Omental fat pad (tissue), 4 donors: ENCODE measurements at places on chromosomes 3 and 15.

DNA sequence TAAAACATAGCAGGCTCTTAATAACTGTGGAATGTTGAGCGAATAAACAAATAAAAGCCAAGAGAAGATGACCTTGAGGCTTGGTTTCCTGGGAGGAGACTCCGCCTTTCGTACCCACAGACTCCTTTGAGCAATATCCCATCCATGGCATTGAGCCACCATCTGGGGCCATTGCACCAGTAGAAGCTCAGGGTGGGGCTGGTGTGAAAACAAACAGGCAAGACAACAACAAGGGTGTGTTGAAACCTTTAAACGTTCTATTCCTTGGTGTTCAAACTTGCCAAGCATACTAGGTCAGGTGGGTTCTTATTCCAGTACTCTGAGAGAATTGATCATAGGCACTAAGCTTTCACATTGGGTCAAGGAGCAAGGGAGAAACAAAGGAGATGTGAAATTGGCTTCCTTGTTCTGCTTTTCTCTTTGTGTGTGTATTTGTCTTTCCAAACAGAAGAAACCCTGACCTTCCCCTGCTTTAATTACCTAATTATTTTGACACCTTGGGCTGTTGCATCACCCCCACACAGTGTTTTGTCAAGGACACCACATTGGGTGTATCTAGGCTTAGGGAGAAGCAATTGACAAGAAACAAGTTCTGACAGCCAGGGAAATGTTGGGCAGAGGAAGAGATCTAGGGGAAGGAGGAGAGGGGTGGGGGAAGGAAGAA, 105.1 kb upstream of the BCL6 start:
- DNase-seq: no peak

DNA sequence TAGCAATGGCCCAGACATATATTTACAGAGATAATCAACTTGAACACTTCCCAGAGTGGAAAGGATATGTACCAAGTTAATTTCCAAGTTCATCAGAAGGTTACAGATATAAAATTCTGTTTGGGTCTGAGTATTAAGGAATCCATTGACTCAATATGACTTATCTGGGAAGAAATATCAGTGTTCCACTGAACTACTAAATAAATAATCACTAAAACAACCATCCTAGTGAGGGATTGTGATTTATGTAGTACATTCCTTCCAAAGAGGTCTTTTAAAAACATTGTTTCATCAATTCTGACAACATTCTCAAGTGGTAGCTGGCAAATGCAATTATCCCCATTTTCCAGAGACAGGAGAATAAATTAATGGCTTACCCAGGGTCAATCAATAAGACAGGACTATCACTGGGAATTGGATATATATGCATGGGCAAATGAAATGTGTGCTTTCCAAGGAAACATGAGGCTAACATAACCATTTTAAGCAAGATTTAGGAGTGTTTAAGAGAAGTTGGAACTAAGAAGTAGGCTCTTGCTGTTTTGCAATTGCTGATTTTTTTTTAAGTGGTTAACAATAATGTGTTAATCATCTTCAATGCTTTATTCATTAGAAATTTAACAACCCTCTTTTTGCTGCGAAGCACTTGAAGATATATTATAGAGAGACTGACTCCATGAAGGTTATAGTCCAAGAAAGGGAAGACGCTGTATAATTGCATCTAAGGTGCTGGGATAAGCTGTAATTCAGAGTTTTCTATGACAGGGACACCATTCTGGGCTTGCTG, 37.9 kb downstream of the SLC9A9 start:
- DNase-seq: no peak

DNA sequence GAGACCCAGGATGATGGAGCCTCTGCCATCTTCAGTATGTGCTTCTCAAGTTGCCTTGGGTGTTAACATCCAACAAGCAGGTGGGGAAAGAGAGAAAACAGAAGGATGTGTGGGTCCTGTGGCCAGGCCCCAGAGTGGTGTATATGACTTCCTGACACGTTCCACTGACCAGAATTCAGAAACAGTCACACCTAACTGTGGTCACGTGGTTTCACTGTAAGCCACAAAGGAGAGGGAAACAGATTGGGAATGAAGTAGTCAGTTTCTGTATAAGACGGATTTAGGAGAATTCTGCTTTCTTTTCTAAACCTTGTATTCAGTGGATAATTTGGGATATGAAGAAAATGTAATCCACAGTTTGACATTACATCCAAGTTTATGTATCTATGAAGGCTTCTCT, 454.1 kb upstream of the IL12A start:
- DNase-seq: no peak

GRCh38 chr3:171264758-171265157, 195.4 kb downstream of the TNIK start:
- no peak for DNase-seq

DNA sequence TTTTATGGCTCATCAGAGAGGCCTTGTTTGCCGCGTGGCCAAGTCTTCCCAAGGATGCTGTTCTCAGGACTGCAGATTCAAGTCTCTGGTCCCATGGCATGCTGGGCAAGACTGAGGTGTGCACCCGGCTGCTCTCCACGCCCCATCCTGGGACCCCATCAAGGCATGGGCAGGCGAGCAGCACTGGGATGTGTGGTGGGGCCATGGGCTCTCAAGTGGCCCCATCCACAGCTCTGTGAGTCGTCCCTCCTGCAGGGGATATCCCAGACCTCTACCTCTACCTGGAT, 13.1 kb upstream of the GP9 start:
- no peak for DNase-seq

- DNase-seq: no peak
Measured at GRCh38 chr3:66098436-66098835, 59.7 kb upstream of the MAGI1 start.

- DNase-seq: no peak
Measured at GRCh38 chr3:20060974-20061685, 20.9 kb downstream of the KAT2B start.

DNA sequence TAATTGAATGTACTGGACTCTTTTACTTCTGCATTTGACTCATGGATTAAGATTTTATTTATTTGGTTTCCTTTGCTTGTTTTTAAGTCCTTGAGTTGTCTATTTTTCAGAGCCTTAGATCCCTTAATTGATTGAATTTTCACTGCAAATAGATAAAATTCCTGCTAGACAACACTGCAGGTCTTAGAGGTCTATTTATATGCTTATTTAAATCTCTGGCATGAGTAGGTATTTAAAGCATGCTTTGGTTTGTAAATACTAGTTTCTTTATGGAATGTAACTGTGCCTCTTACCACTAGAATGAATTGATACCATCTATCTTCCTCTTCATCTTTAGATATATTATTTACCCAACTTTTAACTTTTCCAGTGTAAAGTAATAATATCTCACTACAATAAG, 20.0 kb downstream of the PLSCR5 start:
- no peak for DNase-seq

DNA sequence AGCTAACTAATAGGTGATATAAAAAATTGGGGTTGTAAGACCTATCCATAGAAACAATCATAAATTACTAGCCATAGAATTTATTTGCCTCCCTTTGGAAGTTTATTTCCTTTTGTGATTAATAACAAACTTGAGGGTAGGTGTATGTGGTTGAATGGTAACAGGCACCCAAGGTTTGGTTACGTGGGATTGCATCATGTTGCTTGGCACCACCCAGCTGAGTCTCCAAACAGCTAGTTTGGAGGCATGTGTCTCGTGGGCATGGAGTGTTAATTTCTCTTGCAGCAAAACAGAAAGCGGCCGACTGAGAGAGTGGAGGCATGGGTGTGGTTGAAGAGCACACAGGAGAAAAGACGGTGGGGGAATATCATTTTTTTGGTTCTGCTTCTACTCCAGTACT, 441.4 kb downstream of the CNTN4 start:
- DNase-seq: no peak

DNA sequence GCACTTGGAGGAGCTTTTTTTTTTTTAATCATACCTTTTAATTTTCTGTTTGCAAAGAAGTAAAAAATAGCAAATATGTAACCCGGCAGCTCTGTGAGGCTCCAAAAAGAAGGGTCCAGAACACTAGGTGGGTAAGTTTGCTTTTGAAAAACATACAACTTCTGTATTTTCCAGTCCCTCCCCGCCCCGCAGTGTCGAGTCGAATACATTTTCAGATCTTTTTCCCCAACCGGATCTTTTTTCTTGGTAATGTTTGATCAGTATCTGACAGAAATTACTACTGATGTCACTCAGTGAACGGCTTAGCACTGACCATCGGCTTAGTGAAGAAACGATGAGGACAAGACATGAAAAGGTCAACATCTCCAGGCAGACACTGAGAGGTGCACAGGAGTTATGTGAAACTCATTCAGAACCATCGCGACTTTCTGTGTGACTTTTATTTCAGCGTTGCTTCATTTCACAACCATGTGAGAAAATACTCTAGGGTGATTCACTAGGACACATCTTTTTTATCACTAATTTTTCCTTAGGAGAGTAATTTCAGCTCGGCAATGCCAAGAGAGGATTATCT, 11.0 kb downstream of the ISL2 start:
- DNase-seq: no peak

GRCh38 chr3:27528791-27529190, 44.6 kb upstream of the SLC4A7 start:
- no peak for DNase-seq

- no peak for DNase-seq
Measured at GRCh38 chr3:153848702-153849101, 272.5 kb upstream of the ARHGEF26 start.

GRCh38 chr3:190810957-190811356, 51.5 kb downstream of the GMNC start:
- DNase-seq: no peak

- no peak for DNase-seq
Measured at GRCh38 chr3:13526626-13526949, 22.3 kb upstream of the FBLN2 start.

DNA sequence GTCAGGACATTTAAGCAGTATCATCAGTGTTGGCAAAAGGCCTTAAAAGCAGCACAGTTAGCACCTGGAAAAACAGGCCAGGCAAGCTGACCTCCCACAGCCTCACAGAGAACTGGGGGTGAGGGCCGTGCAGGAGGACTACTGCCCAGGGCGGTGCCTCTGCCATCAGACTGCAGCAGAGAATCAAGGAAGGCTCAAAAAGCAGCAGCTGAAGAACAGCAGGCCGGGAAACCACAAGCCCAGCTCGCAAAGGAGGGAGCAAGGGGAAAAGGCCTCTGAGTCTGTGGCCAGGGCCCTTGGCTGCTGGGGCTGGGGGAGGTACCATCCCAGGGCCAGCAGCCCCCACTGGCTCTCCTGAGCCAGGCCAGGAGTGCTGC, 84.2 kb downstream of the SEC22A start:
- no peak for DNase-seq

DNA sequence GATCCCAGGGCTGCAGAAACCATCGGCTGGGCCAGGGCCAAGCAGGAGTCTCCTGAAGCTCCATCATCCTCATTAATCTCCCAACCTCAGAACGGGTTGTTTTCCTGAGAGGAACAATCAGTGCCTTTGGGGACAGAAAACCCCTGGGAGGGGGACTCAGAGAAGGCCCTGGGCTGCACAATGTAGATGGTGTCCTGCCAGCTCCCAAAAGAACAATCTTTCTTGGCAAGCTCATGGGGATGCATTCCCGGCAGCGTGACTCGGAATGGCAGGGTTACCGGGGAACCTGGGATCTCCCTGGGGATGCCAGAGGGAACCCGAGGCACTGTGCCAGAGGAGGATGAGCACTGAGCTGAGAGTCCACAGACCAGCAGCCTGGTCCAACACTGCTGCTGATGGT, 72.1 kb upstream of the ATP2B2 start:
- DNase-seq: no peak

- no peak for DNase-seq
Measured at GRCh38 chr15:64754663-64755426, 20.5 kb downstream of the RBPMS2 start.

GRCh38 chr3:128932516-128933212, 53.2 kb downstream of the ACAD9 start:
- no peak for DNase-seq

- no peak for DNase-seq
Measured at GRCh38 chr3:183265834-183266417, 12.9 kb downstream of the B3GNT5 start.

GRCh38 chr3:62260655-62261054, 112.7 kb downstream of the FEZF2 start:
- DNase-seq: no peak

DNA sequence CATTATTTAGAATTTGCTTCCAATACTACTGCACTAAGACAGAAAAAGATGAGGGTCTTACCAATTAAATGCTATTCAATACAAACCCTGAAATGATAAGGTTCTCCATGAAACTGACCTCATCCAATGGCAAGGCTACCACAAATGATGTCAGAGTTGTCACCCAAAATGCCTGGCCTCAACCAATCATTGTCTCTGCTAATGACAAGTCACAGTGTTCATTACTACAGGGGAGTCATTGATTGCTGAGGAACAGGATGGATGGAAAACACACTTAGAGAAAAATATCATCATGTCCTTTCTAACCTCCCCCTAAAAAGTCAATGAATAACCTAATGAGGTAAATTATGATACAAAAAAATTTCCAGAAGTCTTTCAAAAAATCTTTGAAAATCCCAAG, 91.0 kb downstream of the FOXP1 start:
- no peak for DNase-seq

DNA sequence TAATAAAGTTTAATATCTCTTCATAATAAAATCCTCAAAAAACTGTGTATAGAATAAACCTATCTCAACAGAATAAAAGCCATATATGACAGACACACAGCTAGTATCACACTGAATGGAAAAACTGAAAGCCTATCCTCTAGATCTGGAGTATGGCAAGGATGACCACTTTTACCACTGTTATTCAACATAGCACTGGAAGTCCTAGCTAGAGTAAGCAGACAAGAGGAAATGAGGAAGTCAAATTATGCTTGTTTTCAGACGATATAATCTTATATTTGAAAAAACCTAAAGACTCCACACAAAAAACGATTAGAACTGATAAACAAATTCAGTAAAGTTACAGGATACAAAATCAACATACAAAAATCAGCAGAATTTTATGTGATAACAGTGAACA, 57.4 kb upstream of the DIPK2A start:
- DNase-seq: no peak

DNA sequence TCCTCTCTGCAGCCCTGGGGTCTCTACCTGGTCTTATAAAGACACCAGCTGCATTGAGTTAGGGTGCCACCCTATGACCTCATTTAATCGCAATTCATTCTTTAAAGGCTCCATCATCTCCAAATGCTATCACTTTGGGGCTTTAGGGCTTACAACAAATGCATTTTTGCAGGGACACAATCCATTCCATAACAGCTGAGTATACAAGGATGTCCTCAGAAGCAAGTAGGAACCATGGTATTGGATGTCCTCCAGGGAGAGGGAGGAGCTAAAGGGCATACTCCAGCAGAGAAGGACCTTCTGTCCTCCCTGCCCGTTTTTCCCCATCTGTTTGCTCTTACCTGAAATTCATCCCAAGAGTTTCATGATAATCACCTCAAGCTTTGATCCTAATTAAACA, 30.3 kb downstream of the UMPS start:
- no peak for DNase-seq

- DNase-seq: no peak
Measured at GRCh38 chr3:77464111-77464688, 424.3 kb downstream of the ROBO2 start.

DNA sequence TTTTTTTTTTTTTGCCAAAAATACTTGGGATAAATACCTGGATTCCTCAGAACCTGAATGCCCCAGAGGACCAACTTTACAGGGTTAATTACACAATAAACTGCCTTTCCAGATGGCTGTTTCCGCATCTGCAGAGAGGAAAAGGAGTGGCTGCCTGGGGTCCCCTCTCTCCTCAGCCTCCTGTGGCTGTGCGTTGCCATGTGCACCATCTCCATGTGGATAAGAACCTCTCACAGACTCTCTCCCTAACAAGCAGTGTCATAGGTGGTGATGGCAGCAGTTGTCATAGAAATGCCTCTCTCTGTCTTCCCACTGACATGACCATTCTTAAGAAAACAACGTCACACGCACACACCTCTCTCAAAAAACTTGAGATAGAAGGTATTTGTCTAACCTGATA, 179.4 kb downstream of the RPLP1 start:
- no peak for DNase-seq
